Suprapubic skin (tissue), 4 donors: ENCODE measurements at places on chromosomes 7 and 10.

GRCh38 chr10:56547163-56547562 is 186.1 kb upstream of the ZWINT start:
- no peak for DNase-seq

DNA sequence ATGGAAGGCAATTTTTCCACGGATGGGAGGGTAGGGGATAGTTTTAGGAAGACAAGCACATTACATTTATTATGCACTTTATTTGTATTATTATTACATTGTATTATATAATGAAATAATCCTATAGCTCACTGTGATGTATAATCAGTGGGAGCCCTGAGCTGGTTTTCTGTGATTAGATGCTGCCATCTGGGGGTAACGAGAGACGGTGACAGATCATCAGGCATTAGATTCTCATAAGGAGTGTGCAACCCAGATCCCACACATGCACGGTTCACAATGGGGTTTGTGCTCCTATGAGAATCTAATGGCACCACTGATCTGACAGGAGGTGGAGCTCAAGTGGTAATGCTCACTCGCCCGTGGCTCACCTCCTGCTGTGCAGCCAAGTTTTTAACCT is 103.9 kb upstream of the STK17A start:
- no peak for DNase-seq

GRCh38 chr7:108570146-108570755 is 577 bp downstream of the DNAJB9 start:
- DNase-seq, result peak; percentile 74

GRCh38 chr7:38223306-38223705 is 45.3 kb downstream of the STARD3NL start:
- DNase-seq, result no peak

DNA sequence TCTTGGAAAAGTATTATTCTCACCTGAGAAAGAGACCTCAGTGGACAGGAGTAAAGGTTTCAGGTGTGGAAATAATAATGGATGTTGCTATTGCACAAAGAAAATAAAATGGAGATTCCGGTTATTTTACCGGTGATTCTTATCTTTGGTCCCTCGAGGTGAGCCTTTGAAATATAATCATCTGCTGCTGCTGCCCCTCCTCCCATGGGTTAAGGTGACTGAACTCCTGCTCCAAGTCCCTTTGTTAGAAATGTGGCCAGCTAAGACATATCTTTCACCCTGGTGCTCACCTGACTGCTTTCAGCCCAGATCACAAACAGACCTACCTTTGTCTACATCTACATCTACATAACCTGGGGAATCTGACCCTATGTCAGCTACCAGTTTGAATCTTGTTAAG is 5.7 kb downstream of the CUBN start:
- no peak for DNase-seq

DNA sequence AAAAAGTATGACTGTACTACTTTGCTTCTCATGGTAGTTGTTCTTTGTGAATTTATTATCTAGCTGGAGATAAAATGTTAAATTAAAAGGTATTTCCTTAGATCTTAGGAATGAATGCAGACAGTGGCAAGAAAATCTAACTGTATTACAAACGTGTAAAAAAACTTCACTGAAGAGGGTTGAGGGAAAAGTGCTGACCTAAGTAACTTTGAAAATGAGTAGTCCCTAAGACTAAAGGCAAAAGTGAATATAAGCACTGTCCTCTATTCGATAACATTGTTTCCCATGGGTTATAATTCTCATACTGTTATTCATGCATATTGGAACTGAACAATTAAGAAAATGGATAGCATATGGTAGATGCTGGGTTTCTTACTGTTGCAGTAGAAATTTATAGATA is 146.7 kb upstream of the EFCAB10 start:
- DNase-seq, result no peak

- DNase-seq, result peak; percentile 28
These were observed 6.6 kb upstream of the CALML3 start for GRCh38 chr10:5518143-5518542.

- DNase-seq, result no peak
These were observed 12.6 kb downstream of the USP6NL start for GRCh38 chr10:11598712-11599397.

GRCh38 chr10:124092250-124092859 is 1.0 kb downstream of the CHST15 start:
- DNase-seq, result no peak

GRCh38 chr7:79320741-79321473 is 132.6 kb downstream of the MAGI2 start:
- no peak for DNase-seq

DNA sequence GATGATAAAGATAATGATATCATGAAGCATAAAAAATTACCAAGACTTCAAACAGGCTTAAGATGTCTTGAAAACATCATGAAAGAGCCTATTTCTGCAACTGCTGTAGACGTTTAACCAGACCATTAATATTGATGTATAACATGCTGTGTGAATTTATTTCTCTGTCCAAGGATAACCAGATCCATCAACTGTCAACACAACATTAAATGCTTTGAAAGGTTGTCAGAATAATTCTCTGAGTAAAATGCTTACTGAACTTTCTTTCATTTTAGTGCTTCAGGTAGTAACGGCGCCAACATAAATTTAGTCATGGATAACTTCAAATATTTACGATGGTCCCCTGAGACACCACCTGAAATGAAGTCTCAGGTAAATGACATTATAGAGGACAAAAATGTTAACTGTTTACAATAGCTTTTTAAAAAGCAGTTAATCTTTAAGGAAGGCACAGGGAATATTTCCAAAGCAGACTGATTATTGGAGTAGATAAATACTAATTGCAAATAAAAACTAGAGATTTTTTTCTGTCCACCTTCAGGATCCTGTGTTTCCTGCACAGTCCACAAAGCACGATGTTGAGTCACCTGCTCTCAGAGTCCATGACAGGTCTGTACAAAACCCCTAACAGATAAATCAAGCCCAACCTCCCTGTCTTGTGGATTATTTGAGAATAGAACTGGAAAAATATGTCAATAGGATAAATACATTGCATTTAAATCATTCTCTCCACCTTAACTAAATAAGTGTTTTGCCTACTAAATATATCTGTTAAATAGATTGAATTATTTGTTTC is 1213.2 kb downstream of the XPNPEP1 start:
- no peak for DNase-seq

GRCh38 chr7:72058579-72058978 is 353.6 kb downstream of the CALN1 start:
- no peak for DNase-seq

- no peak for DNase-seq
These were observed 140.5 kb downstream of the TWIST1 start for GRCh38 chr7:18976715-18977471.
